ENCODE measurements at places on chromosomes 12 and 14.

- no peak for DNase-seq
Measured at GRCh38 chr12:18982226-18982949, 147.1 kb upstream of the PLEKHA5 start.

GRCh38 chr14:53921027-53921426, 35.6 kb downstream of the BMP4 start:
- no peak for DNase-seq

DNA sequence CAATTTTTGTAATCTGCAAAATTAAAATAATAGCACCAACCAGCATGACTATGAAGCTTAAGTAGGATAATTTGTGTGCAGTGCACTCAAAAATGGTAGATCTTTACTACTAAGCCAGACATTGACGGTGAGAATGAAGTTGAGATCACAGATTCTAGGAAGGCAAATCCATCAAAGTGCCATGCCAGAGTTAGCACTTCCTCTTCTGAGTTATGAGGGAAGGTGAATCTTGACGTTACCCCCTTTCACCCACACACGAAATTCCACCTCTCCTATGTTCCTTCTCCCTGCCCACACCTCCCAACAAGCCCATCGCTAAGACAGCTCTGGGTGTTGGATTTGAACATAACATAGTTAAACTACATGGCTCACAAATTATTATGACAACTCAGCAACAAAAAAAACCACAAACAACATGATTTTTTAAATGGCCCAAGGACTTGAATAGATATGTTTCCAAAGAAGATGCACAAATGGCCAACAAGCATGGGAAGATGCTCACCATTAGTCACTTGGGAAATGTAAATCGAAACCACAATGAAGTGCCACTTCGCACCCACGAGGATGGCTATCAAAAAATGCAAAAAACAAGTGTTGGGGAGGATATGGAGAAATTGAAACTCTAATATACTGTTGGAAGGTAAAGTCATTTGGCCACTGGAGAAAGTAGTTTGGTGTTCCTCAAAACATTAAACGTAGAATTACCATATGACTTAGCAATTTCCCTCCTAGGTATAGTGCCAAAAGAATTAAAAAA, 119.3 kb upstream of the RAP1B start:
- DNase-seq = no peak

DNA sequence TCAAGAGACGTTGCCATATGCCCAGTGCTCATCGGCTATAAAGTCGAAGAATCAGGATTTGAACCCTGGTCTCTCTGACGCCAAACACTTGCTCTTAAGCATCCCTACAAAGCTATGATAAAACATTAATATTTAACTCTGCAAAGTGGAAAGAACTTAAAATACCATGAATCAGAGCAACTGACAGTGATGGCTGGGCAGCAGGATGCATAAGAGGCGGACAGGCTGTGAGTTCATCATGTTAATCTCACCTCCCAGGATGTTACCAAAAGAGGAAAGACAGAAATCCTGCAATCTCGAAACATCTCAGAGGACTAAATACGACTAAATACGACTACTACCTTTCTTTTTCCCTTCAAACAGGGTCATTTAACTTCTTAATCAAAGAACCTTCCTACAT, 5.8 kb downstream of the DICER1 start:
- DNase-seq = no peak

GRCh38 chr12:120944645-120945217, 33.6 kb upstream of the HNF1A start:
- peak; percentile 47 for DNase-seq

GRCh38 chr14:56918849-56919574, 108.7 kb upstream of the OTX2 start:
- no peak for DNase-seq

GRCh38 chr14:100100032-100100703, 34.9 kb downstream of the EVL start:
- DNase-seq = no peak

GRCh38 chr12:19387161-19387560, 52.1 kb upstream of the AEBP2 start:
- no peak for DNase-seq

DNA sequence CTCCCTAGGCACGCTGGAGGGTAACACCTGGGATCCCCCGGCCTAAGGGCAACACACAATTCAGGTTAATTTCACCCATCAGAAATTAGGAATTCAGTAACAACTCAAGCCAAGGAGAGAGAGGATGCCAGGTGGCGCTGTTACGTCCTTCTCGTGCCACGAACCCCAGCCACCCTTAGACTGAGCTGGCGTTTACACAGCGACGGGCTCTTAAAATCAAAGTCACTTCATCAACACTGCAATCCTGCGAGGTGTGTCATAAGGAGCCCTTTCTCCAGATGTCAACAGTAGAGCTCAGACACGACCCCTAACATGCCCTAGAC, 110.6 kb upstream of the TMEM132D start:
- DNase-seq = no peak

GRCh38 chr12:32545413-32545980, 133.6 kb upstream of the DNM1L start:
- DNase-seq = no peak

DNA sequence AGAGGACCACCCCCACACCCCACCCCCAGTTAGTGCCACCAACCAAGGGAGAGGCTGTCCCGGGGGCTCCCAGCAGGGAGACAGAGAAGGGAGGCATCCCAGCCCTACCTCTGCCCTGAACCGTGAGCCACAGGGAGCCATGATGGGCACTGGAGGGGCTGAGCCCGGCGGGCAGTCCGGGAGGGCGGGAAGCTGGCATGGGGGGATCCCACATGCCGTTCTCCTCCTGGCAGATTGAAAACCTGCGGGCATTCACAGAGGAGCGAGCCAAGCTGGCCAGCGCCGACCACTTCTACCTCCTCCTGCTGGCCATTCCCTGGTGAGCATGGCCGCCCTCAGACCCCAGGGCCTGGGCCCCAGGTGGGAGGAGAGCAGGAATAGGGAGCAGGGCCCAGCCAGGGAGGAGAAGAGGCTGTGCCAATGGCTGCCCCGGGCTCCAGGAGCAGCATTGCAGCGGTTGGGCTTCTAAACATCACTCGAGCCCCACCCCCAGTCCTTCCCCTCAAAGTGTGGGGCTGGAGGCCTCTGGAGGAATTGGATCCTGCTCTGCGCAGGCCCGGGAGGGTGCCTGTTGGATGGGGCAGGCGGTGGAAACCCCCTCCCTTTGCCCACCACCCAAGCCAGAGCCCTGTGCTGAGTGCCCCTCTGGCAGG, 14.5 kb upstream of the ADSS1 start:
- DNase-seq = no peak

DNA sequence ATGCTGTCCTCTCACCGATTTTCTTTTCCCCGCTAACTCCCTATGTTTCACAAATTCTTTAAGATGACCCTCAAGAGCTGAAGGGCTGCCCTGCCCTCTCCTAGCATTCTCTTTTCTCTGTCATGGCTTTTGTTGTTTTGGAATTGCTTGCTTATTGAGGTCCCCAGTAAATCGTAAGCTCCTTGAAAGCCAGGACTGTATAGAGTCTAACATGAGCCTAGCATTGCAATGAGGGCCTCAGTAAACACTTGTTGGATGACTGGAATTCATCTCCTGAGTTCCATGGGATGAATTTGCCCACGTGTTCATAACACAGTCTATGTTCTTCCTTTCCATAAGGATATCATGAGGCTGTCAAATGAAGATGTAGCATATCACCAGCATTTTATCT, 92.2 kb downstream of the APAF1 start:
- no peak for DNase-seq

GRCh38 chr12:126944684-126945083, 1322.3 kb upstream of the TMEM132C start:
- no peak for DNase-seq

GRCh38 chr12:94495445-94496115, 35.9 kb upstream of the CEP83 start:
- DNase-seq = no peak

- DNase-seq = no peak
Measured at GRCh38 chr14:98736701-98737338, 535.2 kb downstream of the BCL11B start.

DNA sequence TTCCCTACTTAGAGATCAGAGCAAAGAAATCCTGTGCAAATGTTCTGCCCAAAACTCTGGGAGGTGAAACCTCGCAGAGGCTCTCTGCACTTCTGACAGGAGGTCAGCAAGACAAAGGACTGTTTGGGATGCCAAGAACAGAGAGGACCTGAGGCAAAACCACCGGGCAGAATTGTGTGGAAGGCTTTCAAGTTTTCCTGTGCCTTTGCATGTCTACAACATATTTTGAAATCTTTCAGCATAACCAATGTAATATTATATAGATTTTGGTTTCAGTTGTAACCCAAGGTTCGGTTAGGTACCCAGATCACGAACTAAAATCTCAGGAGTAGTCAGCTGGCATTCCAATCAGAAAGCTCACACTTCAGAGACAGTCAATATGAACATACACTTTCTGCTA, 99.4 kb upstream of the PLEKHA5 start:
- no peak for DNase-seq

GRCh38 chr12:94714378-94715114, 64.2 kb upstream of the TMCC3 start:
- DNase-seq = no peak

GRCh38 chr14:100790502-100791347, 35.2 kb upstream of the MEG3 start:
- DNase-seq = no peak

- no peak for DNase-seq
Measured at GRCh38 chr12:97169889-97170567, 263.0 kb downstream of the NEDD1 start.

DNA sequence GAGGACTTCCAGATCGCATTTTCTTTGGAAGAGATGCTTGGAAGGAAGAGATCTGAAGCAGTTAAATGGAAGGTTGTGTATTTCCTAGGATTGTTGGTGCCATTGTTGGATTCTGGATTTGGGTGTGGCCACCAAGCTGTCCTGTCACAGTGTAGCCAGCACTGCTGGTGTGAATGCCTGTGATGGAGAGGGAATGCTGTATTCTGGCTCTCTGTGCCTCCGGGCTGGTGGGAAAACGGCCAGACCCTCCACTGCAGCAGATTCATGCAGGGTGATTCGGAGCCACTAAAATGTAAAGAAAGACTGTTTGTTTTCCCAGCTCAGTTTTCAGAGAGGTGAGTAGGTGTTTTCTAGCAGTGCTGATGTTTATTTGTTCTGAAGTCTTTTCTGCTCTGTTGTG, 30.7 kb upstream of the MANSC4 start:
- DNase-seq = no peak

DNA sequence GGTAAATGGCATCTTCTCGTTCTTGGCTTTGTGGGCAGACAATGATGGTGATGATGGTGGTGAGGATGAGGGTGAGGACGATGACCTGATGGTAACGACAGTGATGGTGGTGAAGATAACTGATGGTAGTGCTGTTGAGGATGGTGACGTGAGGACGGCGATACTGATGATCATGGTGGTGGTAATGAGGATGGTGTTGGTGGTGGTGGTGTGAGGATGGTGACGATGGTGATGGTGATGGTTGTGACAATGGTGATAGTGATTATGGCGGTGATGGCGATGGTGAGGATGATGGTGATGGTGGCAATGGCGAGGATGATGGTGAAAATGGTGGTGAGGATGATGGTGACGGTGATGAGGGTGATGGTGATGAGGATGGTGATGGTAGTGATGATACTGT, 54.5 kb downstream of the FBRSL1 start:
- no peak for DNase-seq

- DNase-seq = no peak
Measured at GRCh38 chr12:102685841-102686240, 205.5 kb upstream of the IGF1 start.

- DNase-seq = no peak
Measured at GRCh38 chr12:48765753-48766162, 23.1 kb downstream of the ADCY6 start.

DNA sequence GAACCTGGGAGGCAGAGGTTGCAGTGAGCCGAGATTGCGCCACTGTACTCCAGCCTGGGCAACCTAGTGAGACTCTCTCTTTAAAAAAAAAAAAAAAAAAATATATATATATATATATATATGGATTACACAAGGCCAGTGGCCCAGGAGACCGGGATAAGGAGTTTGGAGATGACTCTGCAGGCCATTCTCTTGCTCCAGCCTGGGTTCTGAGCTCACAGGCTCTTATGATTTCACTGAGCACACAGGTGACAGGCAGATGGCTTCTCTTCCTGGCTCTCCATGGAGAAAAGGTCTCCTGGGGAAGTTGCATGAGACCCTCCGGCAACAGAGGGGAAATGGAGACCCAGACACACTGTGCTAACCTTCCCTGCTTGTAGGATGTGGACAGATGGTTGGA, 98.7 kb upstream of the VASH1 start:
- DNase-seq = no peak

DNA sequence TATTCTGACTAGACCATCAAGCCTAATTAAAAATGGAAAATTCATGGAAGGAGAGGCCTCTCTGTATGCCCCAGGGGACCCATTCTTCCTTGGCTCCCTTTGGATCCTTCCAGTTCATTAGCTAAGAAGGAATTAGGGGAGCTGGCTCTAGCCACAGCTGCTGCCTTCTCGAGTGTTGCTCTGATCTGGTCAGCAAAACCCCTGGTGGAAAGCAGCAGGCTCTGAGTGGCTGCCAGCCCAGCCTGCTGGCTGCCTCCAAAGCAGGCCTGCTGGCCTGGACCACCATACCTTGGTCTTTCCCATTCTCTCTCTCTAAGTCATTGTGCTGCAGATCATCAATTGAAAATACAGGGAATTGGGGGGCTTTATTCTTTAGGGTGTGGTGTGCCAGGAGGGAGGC, 29.0 kb upstream of the AKAP6 start:
- no peak for DNase-seq

DNA sequence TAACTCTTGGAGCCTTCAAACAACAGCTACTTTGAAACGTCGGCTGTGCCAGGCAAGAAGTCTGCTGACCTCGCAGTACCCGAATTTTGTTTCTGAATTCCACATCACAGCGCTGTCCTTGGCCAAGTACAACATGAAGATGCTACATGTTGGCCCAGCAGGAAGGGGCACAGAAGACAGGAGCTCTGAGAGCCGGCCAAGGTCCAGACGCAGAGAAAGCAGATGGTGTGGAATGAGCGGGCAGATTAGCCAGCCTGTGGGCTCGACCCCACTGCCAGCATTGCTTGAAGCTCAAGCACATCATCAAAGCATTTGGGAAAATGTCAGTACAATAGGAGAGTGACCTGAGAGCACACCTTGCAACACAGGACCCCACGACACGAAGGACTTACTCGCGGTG, 64.5 kb downstream of the FZD10 start:
- DNase-seq = no peak

- no peak for DNase-seq
Measured at GRCh38 chr14:36900846-36901245, 239.2 kb downstream of the PAX9 start.

- no peak for DNase-seq
Measured at GRCh38 chr12:58919231-58920101, 838 bp downstream of the LRIG3 start.

DNA sequence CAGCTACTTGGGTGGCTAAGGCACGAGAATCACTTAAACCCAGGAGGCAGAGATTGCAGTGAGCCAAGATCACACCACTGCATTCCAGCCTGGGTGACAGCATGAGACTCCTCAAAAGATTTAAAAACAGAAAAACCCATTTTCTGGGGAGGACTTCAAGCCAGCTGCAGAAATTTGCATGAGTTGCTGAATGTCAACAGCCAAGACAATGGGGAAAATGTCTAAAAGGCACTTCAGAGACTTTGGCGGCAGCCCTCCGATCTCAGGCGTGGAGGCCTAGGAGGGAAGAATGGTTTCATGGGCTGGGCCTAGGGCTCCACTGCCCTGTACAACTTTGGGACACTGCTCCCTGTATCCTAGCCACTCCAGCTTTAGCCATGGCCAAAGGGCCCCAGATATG, 177.8 kb upstream of the C14orf180 start:
- DNase-seq = no peak
